ENCODE measurements at places on chromosomes 13 and 19.

DNA sequence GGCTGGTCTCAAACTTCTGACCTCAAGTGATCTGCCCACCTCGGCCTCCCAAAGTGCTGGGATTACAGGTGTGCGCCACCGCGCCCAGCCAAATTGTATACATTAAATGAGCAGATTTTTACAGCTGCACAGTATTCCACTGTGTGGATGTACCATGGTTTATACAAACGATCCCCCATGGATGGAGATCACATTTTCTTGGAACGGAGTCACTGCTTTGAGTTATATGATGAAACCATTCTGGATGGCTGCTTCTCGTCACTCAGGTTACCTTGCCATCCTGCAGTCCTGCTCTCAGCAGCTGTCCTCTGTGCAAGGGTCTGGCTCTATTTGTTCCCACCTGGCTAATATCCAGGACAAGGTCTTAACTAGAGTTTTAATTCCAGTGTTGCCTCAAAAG, 39.1 kb upstream of the SLC15A1 start:
- no peak for DNase-seq

GRCh38 chr13:20461860-20462532, 63.7 kb downstream of the CRYL1 start:
- no peak for DNase-seq

- no peak for DNase-seq
Observed at GRCh38 chr13:82815791-82816190, 1066.5 kb downstream of the SLITRK1 start.

DNA sequence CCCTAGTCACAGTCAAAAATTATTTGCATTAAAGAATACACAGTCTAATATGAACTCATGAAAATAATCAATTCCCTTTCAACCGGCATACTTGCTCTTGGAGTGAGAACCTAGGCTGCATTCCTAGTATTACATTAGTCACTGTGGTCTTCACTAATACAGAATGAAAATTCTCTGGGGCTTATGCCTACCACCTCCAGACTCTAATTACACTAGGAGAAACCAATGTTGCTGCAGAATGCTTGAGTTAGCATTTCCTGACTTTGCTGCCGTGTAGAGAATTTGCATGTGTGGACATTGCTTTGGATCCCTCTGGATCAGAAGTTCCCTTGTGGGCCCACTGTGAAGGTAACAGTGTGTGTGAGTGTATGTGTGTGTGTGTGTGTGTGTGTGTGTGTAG, 87.8 kb downstream of the CCNA1 start:
- no peak for DNase-seq

- no peak for DNase-seq
Observed at GRCh38 chr19:50155520-50156109, 7.5 kb downstream of the IZUMO2 start.
